ENCODE measurements at places on chromosomes 2 and 18.

- peak; percentile 45 for DNase-seq
Observed at GRCh38 chr2:31384771-31385276, 29.7 kb downstream of the XDH start.

DNA sequence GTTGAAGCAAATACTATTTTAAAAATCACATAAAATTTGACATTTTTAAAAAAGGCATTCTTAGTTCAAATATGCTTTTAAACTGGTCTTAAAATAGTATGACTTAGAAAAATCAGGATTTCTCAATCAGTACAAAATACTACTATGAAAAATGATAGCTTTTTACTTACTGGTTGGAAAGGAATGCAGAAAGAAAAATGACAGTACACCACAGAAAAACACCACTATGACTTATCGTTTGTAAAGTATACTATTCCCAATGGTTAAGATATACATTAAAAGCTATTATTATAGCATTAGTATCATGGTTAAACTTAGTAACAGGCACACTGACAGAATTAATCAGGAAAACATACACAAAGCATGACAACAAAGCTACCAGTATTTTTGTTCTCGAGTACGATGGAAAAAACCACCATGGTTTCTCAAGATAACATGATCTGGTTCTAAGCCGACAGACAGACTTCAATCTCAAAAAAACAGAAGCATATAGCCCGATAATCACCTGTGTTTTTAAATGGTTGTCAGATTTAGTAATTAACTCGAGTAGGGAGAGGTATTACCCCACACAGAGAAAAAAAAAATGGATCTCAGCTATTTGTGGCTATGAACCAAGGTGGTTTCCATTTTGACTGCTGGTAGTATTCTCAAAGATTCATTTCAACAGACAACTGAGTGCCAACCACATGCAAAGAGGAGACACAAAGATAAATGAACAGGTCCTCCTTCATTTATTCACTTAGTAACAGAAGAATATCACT lies 39.1 kb downstream of the CUL3 start:
- no peak for DNase-seq

DNA sequence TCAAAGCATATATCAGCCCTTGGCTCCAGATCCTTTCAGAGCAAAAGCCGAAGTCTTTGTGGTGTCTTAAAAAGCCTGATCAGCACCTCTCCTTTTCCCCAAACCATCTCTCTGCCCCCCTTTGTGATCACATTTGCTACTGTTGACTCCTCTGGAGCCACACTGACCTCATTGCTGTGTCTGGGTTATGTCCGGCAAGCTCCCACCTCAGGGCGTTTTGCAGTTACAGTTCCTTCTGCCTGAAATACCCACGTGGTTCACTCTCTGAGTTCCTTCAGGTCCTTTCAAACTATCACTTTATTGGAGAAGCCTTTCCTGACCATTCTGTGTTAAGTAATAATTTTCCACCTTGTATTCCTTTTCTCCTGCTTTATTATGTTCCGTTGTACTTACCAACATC lies 11.8 kb downstream of the C2orf69 start:
- DNase-seq, result no peak

GRCh38 chr2:186523791-186524190 lies 37.7 kb downstream of the ZC3H15 start:
- no peak for DNase-seq

DNA sequence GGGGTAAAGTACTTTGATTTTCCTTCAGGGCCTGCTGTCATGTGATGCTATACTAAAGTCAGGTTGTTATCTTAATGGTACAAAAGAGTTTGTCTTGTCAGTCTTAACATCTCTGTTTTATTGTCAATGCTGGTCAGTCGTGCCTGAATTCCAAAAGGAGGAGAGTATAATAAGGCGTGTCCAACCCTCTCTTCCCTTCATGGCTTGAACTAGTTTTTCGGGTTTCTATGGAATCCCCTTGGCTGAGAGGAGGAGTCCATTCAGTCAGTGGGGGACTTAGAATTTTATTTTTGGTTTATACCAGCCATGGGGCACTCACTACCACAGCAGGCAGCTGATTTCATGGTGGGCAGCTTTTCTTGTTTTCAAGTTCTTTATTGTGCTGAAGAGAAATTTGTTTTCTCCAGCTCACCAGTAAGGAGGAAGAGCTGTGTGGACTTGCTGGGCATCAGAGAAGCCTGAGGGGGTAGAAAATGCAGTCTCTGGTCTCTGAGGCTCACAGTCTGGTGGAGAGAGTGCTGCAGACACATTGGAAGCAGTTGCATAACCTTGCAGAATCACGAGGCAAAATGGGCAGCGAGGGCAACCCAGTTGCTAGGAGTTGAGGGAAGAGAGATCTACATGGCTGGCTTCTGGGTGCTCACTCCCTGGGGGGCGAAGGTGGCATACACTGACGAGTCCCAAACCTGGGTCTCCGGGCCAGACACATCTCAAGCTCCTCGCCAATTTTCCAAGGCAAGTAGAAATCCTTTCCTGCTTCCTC lies 193.1 kb downstream of the ZBTB7C start:
- DNase-seq, result no peak

DNA sequence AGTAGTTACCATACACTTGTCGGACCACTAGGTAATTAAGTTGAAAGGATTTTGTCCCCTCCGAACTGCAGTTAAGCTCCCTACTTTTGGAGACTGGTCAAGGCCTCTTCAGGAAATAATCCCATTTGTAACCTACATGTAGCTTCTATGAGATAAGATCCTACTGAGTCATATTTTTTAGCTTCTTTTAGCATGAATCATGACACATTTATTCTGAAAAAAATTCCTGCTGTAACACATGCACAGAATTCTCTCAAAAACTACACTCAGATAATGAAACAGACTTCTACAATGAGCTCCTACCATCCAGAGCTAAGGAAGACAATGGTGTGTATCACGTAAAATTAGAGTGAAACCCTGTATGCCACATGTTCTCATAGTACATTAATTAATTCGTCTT lies 100.7 kb upstream of the CCDC195 start:
- DNase-seq, result peak; percentile 15

- DNase-seq, result no peak
Observed at GRCh38 chr2:68796295-68796905, 61.8 kb downstream of the ARHGAP25 start.

DNA sequence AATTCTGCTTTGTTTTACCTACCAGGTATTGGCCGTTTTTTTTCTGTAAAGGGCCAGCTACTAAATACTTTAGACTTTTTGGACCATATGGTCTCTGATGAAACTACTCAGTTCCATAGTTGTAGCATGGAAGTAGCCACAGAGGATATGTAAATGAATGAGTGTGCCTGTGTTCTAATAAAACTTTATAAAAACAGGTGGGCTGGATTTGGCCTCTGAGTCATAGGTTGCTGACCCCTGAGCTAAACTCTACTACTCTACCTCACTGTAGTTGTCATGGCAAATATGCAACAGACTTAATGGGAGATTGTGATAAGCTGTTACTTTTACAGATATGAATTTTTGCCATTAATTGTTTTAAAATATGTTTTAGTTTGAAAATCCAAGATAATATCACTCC lies 19.7 kb downstream of the CLIP4 start:
- DNase-seq, result no peak

DNA sequence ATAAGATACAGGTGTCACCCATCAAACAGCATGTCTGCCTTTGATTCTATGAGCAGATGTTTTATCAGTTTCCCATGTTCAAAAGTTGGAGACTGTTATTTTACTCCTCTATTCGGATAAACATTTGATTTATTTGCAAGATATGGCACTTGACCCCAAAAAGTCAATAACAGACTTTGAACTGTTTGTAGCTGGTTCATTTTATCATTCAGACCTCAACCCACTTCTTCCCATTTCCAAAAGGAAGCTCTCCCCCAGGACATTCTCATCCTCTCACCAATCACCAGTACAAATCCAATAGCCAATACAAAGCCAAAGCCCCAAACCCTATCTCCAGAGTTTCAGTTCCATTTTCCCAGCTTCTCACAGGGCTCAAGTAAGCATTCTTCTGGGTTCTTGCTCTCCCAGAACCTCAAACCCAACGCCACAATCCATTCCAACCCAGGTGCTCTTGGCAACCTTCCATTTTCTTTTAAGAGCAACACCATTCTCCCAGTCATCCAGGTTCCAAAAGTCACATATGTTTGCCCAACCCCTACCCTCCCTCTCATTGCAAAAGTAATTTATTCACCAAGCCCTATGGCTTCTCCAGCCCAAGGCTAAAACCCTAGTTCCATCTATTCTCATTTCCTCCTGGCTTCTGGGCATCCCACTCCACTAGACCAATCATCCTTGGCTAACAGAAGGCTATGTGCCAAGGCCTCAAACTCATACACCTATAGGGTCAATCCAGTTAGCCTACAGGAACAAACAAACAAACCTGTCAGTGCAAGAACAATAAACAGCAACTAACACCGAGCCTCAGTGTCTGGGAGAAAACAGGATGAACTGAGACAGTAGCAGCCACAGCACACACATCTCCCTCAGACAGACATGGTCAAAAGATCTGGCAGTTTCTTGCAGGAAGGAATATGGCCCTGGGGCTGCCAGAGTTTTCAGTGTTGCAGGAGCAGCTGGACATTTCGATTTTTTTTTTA lies 9.2 kb downstream of the ACVR1 start:
- DNase-seq, result no peak

DNA sequence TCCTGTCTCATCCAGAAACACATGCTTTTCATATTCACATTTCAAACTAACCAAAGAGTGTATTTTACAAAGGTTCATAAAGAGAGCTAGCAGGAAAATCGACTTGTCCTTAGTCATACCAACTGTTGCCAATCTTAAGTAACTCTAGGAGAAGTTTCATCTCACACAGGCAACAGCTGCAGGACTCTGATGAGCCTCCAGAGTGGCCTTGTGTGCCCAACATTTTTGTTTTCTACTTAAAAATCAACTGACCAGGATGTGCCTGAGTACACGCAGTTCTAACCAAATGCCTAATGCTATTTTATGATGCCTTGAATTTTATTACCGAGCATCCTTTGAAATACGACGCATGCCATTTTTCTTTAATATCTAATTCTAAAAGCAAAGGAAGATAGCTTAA lies 595.9 kb upstream of the LRRTM4 start:
- no peak for DNase-seq

Data from HCT116 (cell line).